Heart right ventricle (tissue), 16 donors: ENCODE measurements at places on chromosomes 7 and 10.

DNA sequence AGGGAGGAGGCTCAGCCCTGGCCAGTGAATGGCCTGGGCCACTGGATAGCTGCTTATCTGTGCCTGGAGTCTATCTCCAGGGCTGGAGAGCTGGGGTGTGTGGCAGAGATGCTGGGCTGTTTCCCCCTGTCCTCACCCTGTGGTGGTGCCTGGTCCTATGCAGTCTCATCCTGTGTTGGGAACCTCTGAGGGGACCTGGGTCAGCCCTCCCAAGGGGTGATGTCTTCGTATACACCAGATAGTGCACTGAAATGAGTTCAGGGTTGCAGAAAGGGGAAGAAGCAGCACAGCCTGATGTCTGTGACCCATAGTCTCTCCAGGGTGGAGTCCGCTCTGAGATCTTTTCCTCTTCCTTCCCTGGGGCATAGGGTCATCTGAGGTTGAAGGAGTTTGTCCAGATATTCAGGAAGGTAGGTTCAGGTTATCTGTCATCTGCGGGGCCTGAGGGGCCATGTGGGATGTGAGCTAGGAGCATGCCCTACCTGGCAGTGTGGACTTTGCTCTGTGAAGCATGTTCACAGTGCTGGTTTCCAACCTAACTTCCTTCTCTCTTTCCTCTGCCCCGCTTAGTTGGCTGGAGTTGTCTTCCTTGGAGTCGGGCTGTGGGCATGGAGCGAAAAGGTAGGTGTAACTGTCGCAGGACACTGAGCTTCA lies 33.4 kb upstream of the SH2D4B start:
- DNase-seq, result no peak

GRCh38 chr7:46071076-46071475 lies 150.0 kb upstream of the IGFBP3 start:
- no peak for DNase-seq

GRCh38 chr10:119489991-119490326 lies 52.6 kb downstream of the RGS10 start:
- DNase-seq, result no peak

GRCh38 chr10:128708182-128708581 lies 582.0 kb upstream of the MKI67 start:
- DNase-seq, result no peak

DNA sequence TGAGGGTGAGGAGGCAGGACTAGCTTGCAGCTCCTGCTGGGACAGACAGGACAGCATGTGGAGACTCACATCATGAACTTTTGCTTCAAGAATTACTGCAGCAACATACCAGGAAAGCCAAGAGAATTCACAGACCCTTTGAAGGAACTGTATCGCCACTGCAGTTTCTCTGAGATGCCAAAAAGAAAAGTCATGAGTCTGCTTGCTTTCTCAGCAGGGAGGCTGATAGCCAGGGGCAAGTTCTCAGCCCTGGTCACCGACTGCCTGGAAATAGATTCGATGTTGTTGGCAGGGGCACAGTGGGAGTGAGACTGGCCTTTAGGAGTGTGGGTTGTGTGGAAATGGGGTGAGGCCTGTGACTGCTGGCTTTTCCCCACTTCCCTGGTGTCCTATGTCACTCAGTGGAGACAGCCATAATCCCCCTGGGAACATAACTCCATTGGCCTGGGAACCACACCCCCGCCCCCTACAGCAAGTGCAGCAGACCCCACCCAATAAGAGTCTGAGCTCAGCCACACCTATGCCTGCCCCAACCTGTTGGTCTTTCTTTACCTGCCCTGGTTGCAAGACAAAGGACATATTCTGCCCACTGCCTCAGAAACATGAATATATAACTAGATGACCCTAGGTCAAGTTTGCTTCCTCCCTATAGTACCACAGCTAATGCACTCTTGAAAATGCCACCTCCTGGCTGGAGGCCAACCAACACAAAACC lies 1.6 kb upstream of the SAMD9 start:
- no peak for DNase-seq

GRCh38 chr7:122442929-122443328 lies 138.4 kb upstream of the FEZF1 start:
- DNase-seq, result no peak

DNA sequence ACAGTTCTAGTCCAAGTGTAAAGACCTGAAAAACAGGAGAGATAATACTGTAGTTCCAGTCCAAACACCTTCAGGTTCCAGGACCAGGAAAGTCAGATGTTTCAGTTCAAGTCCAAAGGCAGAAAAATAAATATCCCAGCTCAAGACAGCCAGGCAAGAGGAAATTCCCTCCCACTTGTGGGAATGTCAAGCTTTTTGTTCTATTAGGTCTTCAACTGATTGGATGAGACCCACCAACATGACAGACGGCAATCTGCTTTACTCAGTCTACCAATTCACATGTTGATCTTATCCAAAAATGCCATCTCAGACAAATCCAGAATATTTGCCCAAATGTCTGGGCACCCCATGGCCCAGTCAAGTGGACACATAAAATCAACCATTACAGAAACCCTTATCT lies 33.1 kb downstream of the SEMA3D start:
- no peak for DNase-seq

- no peak for DNase-seq
Measured at GRCh38 chr10:43453266-43453831, 16.4 kb downstream of the ZNF487 start.

- DNase-seq, result no peak
Measured at GRCh38 chr7:92626281-92626809, 36.2 kb upstream of the FAM133B start.

DNA sequence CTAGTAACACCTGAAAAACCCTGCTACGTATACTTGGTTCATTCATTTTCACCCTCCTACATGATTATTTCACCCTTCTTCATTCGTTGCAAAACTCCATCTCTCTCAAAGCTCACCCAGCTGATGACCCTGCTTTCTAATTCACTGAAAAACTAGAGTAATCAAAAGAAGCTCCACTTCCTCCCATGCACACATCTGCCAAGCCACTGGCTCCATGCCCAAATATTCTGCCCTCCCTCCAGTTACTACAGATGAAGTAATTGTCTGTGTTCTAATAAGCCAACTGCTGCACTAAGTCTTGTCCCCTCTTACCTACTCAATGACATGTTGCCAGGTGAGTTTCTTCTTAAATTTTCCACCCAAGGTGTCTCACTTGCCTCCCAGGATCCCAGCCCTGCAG lies 96.9 kb upstream of the CCDC71L start:
- DNase-seq, result peak; percentile 13

DNA sequence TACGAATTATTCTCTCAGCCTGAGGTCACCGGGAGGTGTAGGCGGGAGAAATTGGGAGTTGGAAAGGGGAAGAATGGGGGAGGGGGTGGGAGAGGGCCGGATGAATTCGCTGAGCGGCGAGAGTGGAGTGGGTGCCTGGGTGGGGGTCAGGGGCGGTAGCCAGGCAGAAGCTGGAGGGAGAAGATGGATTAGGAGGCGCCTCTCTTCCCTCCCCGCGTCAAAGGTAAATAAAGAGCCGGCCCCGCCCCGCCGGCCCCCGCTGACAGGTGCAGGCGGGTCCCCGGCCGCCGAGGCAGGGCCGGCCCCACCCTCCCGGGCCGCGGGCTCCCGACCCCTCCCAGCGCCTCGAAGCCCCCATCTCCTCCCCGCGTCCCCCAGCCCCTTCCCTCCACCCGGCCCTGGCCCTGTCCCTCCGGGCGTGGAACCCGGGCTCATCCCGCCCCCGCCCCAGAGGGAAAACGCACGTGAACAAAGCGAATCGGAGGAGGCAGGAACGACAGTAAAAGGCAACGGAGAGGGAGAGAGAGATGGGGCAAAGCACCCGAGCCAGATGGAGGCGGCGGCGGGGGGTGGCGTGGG lies 872 bp downstream of the FAM131B start:
- DNase-seq, result no peak

DNA sequence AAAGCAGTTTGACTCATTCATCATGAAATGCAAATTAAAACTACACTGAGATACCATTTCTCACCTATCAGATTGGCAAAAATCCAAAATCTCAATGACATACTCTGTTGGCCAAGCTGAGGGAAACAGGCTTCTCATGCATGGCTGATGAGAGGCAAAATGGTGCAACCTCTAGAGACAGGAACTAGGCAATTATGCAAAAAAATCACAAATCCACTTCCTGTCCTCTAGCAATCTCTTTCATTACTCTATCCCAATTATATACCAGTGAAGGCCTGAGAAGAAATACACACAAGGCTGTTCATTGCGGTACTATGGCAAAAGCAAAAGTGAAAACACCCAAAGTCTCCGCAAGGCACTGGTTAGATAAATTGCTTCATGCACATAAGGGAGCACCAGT lies 25.9 kb upstream of the PTPRN2 start:
- no peak for DNase-seq

GRCh38 chr10:28644647-28645046 lies 32.7 kb upstream of the BAMBI start:
- DNase-seq, result no peak

DNA sequence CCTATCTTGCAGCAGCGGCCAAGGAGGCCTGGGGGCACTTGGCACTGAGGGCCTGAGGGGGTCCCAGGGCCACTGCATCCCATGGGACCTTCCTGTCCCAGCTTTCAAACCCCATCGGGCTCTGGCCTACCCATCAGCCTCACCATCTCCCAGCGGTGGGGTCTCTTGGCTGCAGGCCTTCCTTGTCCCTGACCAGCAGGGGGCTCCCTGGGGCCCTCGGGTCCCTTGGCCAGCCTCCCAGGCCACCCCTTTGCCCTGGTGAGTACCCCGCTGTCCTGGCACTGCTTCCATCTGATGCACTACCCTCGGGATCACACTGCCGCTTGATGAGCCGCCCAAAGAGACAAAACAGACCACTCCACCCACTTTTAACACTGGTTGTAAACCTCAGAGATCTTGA lies 43.5 kb downstream of the YKT6 start:
- no peak for DNase-seq

DNA sequence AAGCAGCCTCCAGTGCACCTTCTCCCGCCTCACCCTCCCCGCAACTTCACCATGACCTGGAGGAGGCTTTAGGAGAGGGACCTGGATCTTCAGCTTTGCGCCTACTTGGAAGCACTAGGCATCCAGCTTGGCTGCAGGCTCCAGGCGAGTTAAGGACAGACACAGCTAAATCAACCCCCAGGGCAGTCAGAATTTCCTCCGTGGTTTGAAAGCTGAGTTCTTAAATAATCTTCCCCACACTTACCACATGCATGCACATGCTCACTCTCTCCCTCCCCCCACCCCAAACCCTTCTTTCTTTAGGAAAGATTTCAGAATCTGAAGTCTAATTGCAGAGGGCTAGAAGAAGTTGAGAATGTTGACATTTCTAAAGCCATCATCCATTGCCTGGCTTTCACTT lies 36.7 kb upstream of the LRRC4 start:
- DNase-seq, result no peak

- no peak for DNase-seq
Measured at GRCh38 chr7:46448478-46448877, 527.4 kb upstream of the IGFBP3 start.

- DNase-seq, result no peak
Measured at GRCh38 chr10:24009115-24009514, 199.8 kb upstream of the KIAA1217 start.

DNA sequence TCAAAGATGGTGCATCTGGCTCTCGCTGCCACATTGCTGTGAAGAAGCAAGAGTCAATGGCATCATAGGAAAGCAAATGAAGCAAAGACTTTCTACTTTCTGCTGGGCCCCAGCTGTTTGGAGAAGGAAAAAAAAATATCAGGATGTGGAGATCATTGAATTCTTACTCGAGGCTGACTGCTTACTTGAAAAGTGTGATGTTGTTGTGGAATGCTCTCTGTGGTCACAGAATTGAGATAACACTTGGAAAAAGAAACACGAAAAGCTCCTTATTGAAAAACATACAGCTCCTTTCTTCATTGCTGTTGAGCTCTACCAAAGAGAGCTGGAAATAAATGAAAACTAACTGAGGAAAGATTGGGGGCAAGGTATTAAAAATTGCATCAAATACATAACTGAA lies 157.4 kb upstream of the TBX20 start:
- DNase-seq, result no peak

DNA sequence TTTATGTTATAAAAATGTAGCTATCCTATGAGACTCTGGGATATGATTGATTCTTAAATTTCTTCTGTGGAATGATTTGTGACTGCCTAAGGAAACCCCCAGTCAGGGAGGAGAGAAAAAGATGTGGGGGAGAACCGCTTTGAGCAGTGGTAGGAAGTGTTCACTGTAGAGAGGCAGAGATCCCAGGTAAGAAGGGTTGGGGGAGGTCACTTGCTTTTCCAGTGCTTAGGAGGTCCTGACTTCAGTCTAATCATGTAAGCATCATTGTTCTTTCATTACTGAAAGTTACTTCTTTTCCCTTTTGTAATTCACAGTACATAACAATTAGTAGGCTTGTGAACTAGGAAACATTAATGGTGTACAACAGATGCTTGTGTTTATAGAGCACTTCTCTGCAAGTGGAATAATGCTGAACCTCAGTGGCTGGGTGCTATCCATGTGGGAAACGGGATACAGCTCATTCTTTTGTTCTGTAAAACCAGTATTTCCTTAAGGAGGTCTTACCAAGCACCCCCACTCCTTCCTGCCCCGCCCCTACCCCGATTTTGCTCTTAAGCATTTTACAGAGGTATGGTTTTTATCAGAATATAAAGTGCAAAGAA lies 165.4 kb downstream of the ST7 start:
- no peak for DNase-seq

DNA sequence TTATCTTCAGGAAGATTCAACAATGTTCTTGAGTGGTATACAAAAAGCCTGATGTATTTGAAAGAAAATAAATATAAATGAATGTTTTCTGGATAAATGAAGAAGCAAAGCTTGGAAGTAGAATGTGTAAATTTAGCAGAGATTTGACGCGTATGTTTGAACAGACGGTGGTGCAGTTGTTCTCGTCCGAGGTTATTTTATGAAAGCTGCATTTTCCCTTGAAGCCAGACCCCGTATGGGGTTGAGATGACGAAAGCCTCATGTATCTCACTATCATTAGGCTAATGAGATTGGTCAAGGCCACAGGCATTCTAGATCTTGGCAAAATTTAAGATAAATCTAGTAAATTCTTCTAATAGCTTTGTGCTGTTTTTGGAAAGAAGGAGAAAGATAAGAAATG lies 195.2 kb downstream of the NXPH1 start:
- no peak for DNase-seq

DNA sequence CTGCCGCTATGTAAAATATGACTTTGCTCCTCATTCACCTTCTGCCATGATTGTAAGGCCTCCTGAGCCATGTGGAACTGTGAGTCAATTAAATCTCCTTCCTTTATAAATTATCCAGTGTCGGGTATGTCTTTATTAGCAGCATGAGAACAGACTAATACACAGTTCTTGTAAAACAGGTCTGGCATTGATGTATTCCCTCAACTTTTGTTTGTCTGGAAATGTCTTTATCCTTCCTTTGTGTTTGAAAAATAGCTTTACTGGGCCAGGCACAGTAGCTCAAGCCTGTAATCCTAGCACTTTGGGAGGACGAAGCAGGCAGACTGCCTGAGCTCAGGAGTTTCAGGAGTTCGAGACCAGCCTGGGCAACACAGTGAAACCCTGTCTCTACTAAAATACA lies 14.5 kb downstream of the IPMK start:
- no peak for DNase-seq

GRCh38 chr7:80635533-80635932 lies 2.9 kb upstream of the CD36 start:
- no peak for DNase-seq

- no peak for DNase-seq
Measured at GRCh38 chr7:84144480-84144879, 50.1 kb downstream of the SEMA3A start.
